D341Med (cell line): ENCODE measurements at places on chromosomes 6 and 20.
A peak's percentile ranks its signal among the peaks of the same experiment; 100 is the strongest.

- DNase-seq = no peak
These were observed 98.1 kb downstream of the DNAH8 start for GRCh38 chr6:38813041-38813823.

DNA sequence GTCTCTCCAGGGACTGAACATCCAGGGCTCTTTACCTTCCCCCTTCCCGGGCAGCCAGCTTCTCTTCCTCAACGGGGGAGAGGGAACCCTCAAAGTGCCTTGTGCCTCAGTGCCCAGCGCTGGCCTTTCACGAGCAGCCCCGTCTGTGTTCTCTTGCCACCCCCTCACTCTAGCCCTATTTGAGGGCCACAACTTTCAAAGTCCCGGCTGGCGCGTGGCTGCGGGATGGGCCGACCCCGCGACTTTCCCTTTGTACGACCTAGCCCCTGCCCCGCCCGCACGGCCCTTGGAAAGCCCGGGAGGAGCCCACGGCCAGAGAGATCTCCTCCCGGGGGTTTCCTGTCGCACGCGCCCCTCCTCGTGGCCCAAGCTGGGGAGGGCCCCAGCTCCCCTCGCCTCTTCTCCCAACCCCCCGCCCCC, 559 bp downstream of the SCRT2 start:
- DNase-seq = no peak

GRCh38 chr6:138289739-138290138, 71.4 kb upstream of the PBOV1 start:
- DNase-seq = peak; percentile 43

DNA sequence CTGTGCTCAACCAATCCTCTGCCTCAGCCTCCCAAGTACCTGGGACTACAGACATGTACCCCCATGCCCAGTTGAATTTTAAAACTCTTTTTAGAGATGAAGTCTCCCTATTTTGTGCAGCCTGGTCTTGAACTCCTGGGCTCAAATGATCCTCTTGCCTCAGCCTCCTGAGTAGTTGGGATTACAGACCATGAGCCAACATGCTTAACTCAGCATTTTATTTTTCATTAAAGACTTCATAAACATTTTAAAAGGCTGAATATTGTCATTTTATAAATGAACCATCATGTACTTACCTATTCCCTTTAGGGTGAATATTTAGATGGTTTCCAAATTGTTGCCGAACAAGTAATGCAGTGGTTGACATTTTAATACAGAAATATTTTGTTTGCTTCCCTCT, 16.5 kb upstream of the IFNGR1 start:
- DNase-seq = no peak

GRCh38 chr6:45278367-45278766, 49.8 kb upstream of the RUNX2 start:
- DNase-seq = no peak

- DNase-seq = no peak
These were observed 20.0 kb downstream of the SULF2 start for GRCh38 chr20:47765271-47765670.

DNA sequence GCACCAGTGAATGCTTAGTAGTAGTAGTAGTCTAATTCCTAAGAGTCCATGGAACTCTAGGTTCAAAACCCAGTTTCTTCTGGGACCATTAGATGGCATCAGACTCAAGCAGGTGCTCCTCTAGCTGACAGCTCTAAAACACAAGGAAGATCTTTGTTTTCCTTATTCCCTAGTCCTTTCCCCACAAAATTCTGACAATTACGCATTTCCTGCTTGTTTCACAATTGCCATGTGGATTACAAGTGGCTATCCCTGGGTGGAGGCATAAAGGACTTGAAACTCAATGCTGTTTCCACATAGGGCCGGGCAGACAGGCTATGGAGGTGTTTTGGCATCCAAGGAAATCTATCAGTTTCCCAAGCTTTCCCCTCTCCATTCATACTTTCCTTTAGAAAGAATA, 9.2 kb upstream of the HLA-DOB start:
- DNase-seq = no peak

- no peak for DNase-seq
These were observed 36.7 kb downstream of the DTNBP1 start for GRCh38 chr6:15626160-15626559.

DNA sequence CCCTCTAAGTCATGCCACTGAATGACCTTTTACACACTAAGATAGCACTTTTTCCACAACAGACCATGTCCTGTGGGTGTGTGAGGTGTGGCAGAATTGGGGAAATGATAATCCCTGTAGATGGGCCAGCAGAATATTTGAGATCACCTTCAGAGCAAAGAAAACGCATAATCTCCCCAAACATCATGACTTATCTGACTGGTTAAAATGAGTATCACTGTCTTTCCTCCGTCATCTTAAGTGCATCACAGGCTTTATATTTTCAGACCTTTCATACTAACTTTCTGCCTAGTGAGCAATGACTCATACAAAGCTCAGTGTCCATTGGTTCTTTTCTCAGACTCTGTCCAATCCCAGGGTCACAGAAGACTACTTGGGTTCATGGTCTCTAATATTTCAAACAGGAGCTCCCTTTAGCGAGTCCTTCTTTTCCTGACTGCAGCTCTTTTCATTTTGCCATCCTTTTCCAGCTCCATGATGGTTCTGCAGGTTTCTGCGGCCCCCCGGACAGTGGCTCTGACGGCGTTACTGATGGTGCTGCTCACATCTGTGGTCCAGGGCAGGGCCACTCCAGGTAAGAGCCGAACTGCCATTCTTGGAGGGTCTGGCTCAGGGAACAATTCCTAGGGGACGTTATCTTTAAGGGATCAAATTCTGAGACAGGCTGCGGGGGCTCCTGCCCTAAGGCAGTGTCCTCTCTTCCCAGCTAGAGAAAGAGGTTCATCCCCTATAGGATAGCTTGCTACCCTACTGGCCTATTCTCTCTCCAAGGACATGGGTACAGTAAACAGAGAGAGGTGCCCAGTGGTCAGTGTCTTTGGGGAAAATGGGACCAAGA, at the start of gene HLA-DPB1:
Gene HLA-DPB1 (plus strand): TSS at position 423 of the 838 bp plus-strand sequence. CDS start 52 bp downstream, at position 475.
- DNase-seq = no peak

DNA sequence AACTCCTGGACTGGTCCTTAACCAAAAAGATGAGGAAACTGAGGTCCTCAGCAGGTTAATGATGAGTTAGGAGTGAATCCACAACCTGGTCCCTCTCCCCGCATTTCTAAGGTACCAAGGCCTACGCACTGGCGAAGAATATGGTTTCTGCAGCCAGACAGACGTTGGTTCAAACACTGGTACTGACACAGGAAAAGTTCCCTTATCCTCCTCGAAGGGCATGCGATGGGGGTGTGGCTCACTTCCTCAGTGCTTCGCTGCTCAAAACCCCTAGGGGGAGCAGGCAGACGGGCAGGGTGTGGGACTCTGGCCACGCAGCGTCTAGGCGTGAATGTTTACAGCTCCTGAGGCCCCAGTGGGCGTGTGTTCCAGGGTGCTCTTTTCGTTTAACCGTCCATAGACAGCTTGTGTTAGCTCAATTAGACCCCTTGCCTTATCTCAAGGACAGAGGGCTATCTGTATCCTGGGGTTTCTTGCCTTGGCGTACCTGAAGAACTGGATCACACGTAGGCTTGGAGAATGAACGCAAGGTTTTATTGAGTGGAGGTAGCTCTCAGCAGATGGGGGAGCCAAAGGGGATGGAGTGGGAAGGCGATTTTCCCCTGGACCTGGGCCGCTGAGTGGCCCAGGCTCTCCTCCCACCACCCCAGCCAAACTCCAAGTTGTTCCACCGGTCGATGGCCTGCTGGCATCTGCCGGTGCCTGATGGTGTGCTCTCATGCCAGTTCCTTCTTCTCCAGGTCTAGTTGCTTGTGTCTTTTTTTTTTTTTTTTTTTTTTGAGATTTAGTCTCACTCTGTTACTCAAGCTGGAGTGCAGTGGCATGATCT, 31.8 kb upstream of the PTPN1 start:
- peak; percentile 71 for DNase-seq

- DNase-seq = no peak
These were observed 95.5 kb downstream of the QRSL1 start for GRCh38 chr6:106724848-106725247.

- DNase-seq = peak; percentile 16
These were observed 3.2 kb downstream of the SLC17A9 start for GRCh38 chr20:62955519-62956386.

- no peak for DNase-seq
These were observed 14.2 kb downstream of the PRR18 start for GRCh38 chr6:166293731-166294584.

GRCh38 chr6:157761331-157761921, 61.6 kb upstream of the SNX9 start:
- no peak for DNase-seq

DNA sequence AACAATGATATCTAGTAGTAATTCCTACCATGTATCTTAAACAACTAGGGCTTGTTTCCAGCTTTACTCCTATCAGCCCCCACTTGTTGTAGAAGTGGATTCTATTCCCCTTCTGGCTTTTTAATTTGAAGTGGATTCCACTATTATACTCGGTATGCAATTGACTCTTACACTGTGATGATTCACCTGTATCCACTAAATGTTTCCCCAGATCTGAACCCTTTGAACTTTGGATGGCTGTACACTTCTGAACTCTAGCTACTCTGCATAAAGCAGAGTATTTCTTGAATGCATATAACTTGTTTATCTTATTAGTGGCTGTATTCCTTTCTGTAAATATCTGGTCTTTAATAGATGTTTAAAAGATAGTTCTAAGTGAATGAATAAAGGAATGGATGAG, 538.4 kb upstream of the NRSN1 start:
- no peak for DNase-seq

DNA sequence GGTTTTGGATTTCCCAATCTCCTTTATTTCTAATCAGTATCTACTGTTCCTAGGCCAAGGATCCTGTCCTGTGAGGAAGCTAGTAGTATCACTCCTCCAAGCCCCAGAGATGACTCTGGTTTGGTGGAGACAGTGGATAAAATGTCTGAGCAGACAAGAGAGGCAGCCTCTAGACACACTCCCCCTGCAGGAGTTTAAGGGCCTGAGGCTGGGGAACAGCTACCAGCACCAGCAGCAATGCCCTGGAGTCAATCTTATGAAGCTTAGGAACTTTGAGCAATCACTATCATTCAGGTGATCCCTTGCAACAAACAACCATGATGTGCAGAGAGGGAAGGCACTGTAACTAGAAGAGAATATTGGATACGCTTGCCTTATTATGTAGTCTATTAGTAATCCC, 384.7 kb upstream of the ID4 start:
- DNase-seq = peak; percentile 34

GRCh38 chr6:144395826-144396225, 110.7 kb downstream of the UTRN start:
- no peak for DNase-seq

GRCh38 chr6:140486450-140487361, 1112.3 kb upstream of the CITED2 start:
- no peak for DNase-seq

DNA sequence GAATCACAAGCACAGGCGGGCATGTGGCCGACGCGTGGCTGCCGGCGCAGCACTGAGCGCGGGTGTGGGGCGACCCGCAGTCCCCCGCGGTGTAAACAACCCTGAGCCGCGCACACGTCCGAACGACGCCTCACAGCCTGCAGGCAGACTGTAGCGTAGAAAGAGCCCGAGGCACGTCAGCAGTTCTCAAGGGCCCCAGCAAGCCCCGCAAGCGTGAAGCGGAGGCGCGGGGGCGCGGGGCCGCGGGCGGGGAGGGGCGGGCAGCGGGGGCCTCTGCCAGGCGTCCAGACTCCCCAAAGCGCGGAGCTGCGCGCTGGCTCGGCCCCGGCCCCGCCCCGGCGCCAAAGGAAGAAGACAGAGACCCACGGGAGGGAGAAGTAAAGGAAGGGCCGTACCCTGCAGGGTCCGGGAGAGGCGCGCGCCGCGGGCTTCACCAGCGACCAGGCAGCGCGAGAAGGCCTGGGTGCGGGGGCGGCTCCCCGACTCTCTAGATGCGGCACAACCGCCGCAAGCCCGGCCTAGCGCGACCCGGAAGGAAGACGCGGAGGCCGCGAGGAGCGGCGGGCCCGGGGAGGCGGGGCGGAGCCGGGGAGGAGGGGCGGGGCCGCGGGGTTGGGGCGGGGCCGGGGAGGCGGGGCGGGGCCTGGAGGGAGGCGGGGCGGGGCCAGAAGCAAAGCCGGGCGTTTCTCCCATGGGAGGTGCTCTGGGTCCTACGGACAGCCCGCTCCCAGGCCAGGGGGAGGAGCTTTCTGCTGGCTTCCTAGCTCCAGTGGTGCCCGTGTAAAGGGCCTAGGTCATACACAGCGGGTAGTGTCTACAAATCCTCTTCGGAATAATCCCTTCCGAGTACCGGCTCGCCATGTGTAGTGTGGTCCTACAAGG, at the start of gene FBXL4:
Gene FBXL4 (minus strand): TSS at position 536 of the 882 bp plus-strand sequence. CDS start 20,958 bp downstream, outside the sequence.
- DNase-seq = peak; percentile 96

DNA sequence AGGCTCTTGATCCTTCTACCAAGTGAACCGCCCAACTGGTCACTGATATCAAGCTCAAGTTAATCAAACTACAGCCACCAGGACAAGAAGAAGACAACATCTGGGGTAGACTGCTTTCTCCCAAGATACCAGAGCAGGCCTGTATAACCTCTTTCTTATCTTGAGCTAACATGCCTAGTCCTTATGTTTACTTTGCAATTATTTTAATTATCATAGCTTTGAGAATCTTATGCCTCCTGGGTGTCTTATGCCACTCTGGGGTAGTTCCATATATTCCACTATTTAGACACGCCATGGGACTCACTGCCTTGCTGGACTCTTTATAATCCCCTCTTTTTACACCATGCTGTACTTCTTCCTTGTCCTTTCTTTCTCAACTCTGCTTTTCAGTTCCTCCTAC, 41.5 kb upstream of the ECI2 start:
- DNase-seq = no peak

DNA sequence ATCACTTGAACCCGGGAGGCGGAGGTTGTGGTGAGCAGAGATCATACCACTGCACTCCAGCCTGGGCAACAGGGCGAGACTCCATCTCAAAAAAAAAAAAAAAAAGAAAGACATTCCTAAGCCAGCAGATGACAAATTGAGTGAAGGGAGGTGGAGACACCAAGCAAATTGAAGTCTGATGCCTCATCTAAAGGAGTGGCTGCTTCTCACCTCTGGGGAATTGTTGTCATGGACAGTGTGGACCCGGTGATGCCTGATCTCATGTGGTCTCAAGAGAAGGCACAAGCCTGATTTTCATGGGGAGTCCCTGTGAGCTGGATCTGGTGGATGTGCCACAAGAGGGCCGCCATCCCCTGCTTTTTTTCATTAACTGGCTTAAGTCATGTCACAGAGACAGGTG, 272.0 kb downstream of the ZNF217 start:
- no peak for DNase-seq

GRCh38 chr6:35044761-35045421, 96.2 kb downstream of the TCP11 start:
- no peak for DNase-seq

DNA sequence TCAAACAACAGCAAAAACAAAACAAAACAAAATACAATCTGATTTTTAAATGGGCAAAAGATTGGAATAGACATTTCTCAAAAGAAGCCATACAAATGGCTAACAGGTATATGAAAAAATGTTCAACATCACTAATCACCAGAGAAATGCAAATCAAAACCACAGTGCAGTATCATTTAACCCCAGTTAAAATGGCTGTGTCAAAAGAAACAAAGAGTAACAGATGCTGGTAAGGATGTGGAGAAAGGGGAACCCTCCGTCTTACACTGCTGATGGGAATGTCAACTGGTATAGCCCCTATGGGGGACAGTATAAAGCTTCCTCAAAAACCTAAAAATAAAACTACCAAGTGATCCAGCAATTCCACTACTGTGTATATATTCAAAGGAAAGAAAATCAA, 10.9 kb upstream of the NELFCD start:
- DNase-seq = no peak

- no peak for DNase-seq
These were observed 57.3 kb downstream of the CDC5L start for GRCh38 chr6:44444853-44445252.
